ENCODE measurements at places on chromosomes 7 and 10.

DNA sequence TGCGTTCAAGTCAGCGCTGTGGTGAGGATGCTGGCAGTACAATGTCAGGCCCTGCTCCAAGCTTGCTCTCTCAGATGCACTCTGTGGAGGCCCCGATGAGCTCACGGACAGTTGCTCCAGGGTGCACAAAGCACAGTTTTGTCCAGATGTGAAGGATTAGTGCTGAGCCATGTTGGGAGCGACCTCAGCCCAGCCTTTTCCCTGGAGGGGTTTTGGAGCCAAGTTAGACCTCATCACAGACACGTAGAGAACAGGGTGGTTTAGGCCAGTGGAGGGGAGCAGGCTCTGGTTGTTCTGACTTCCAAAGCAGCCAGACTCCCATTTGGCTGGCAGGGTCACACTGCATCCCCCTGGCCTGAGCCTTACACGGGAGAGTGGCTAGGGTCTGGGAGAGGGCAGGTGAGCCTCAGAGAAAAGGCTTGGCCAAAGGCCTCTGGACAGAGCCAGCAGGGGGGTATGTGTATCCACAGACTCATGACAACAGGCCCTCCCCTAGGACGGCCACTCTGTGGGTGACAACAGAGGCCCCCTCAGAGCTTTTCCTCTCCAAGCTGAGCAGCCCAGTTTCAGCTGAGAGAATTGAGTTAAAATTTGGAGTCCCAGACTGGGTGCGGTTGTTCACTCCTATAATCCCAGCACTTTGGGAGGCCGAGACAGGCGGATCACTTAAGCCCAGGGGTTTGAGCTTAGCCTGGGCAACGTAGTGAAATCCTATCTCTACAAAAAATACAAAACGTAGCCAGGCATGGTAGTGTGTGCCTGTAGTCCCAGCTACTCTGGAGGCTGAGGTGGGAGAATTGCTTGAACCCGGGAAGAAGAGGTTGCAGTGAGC lies 4.7 kb downstream of the PLAC9 start:
- no peak for DNase-seq

GRCh38 chr7:81333536-81333935 lies 414.7 kb upstream of the SEMA3C start:
- no peak for DNase-seq

DNA sequence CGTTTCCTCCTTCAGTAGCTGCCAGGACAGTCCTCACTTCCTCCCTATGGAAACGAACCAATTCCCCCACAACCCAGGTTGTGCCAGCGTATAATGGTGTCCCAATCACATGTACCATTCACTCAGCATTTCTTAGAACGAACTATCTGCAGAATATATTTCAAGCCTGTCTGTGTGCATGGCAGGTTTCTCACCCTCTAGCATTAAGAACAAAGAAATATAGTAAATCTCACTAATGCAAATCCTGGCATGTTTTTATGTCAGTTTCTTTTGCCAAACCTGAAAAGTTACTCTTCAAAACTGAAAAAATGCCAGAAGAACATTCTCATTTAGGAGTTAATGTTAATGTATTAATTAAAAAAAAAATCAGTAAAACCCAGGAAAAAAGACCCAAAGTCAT lies 405.9 kb upstream of the KLF6 start:
- no peak for DNase-seq

DNA sequence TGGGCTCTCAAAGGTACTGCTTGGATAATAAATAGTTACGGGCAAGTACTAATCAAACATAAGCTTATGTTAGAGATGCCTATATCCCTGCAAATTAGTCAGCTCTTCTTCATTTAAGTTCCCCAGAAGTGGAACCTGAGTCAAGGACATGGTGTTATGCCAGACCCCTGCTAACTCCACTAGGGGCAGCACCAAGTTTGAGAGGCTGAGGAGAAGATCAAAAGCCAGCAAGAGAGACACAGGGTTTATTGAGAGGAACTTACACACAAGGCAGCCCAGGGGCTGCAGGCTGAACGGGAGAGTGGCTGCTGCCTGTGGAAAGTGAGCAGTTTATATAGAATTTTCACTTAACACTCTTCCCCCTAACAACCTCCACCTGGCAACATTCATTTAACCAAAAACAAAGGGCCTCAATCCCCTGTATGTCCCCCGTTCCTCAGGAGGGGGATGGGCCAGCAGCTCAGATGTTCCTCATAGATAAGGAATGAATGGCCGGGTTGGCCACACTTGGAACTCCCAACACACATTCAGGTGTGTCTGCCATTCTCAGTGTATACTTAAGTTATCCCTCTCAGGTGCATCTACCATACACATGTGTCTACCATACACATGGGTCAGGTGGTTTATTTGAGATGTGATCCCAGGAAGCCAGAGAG lies 62.6 kb upstream of the GHITM start:
- no peak for DNase-seq

DNA sequence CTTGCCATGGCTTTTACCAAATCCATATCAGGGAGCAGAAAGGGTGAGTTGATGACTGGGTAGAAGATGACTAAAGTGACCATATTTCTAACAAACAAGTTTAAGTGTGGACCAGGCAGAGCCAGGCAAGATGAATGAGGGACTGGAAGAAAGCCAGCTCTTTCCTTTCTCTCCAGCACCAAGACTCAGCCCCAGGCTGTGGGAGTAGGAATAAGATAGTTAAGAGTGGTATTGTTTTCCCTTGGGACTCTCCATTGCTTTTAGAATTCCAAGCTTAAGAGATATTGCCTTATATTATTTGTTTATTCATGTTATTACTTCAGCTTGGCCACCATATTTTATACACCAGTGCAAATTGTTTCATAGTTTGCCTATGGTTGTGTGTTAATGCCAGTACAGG lies 28.8 kb upstream of the TSPAN33 start:
- DNase-seq: no peak

DNA sequence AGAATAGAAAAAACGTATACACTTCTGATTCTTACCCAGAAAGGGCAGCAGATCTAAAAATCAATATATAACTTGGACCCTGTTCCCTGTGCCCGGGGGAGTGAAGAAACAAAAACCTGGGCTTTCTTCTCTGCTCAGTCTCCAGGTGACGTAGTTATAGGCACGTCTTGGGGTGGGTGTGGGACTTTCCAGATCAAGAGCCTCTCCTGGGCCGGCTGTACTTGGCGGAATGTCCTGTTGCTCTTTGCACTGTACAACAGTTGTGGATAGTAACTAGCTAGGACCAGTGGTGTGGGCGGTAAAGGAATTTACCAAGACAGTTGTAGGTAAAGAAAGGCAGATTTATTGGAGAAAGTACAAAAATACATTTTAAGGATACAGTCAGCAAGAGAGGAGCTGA lies 40.4 kb upstream of the STEAP4 start:
- peak; percentile 25 for DNase-seq

DNA sequence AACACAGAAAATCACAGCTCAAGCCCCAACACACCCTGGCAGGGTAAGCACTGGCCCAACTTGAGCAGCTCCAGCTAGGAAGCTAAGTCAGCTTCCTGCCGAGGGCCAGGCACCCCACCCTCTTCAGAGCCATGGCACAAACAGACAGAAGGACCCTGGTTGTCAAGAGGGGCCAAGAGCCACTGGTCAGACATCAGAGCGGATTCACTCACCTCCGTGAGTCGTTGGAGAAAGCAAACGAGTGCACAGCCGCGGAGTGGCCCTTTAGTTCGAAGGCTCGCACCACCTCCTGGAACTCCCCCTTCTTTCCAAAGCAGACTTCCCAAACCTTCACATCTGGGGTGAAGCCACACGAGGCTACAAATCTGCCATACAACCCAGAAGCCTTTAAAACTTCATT lies 7.4 kb downstream of the TBL2 start:
- no peak for DNase-seq

GRCh38 chr10:60607372-60607771 lies 170.9 kb upstream of the CDK1 start:
- no peak for DNase-seq

DNA sequence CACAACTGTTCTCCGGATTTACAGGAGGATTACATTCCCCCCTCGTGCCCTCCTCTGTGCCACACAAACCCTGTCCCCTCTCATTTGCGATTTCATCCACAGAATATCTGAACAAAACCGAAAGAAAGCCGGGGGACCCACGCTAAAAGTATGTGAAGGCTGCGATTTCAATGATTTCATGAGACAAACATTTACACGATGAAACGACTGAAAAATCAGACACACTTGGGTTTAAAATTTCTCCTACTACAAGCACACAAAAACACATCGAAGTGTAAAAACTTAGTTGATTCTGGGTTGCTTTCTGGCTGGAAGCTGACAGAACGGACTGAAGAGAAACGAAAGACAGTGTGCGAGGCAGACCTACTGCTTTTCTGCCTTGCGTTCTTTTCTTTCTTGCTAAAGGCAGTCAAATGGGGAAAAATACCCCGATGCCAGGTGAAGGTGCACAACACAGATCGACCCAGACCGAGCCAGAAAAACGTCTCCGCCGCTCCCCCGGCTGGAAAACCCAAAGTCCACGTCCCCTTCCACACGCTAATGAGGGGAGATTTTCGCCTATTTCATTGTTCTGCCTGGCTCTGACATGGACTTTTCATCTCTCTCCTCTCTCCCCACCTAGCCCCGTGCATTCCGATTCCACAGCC lies 1.2 kb downstream of the HIPK2 start:
- peak; percentile 56 for DNase-seq

- DNase-seq: no peak
Measured at GRCh38 chr10:44195112-44196007, 189.5 kb downstream of the CXCL12 start.

GRCh38 chr7:1090686-1091643 lies 3.1 kb downstream of the GPER1 start:
- no peak for DNase-seq

DNA sequence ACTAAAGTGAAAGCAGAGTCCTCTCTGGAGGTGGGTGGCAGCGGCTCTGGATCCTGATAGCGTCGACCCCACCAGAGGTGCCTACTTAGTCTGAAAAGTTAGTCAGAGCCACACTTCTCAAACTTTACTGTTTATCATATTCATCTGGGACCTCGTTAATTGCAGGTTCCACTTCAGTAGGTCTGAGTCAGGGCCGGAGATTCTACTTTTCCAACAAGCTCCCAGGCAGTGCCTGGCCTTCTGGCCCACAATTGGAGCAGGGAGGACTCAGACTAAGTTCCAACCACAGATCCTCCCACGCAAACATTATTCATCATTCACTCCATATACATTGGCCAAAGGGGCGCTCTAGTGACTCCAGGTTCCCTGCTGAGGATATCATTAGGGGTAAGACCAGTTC lies 78.1 kb downstream of the VSTM4 start:
- no peak for DNase-seq

- DNase-seq: no peak
Measured at GRCh38 chr10:61837755-61838171, 63.7 kb upstream of the ARID5B start.

DNA sequence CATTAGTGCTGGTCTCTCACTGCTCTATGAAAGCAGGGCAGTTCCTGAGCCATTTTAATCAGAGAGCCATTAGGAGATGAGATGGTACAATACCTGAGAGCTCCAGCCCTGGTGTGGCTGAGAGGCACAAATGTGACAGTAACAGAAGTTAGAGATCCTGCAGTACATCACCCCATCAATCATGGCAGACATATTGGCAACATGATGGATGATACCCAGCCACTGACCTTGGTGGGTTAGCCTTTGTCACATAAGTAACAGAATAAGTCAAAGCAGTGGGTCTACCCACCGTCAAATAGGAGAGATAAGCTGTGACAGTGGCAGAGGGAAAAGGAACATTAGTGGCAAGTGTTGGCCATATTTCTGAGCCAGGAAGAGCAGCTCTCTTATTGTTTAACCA lies 53.3 kb upstream of the NXPH1 start:
- DNase-seq: no peak

DNA sequence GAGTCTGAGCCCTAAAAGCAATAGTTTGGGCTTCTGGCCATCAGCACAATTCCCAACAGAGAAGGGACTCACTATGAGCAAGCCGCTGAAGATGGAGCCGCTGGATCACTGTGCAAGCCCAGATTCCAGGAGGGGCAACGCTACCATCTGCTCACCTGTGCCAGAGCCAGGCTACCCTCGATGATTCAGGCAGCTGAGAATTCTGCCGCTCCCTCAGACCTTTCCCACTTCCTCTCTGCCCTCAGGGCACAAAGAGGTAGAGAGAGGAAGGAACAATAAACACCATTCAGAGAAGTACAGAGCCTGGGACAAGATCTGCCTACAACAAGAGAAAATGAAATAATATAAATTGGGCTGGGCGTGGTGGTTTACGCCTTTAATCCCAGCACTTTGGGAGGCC lies 98.1 kb downstream of the MYOF start:
- DNase-seq: no peak

DNA sequence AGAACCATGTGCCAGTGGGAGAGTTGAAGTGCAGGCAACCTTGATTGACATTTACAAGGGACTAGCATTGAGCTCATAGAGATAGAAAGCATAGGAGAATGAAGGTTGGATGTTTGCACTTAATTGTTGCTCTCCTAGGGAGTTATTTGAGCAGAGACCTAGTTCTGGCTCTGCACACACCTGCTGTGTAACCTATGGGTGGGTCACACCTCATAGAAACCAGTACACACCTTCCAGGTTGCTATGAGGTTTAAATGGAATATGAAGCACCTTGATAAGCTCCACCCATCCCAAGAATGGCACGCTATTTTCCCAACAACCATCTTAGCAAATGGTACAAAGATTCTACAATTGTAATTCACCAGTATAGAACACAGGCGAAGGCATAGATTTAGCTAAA lies 86.2 kb upstream of the AOAH start:
- no peak for DNase-seq

DNA sequence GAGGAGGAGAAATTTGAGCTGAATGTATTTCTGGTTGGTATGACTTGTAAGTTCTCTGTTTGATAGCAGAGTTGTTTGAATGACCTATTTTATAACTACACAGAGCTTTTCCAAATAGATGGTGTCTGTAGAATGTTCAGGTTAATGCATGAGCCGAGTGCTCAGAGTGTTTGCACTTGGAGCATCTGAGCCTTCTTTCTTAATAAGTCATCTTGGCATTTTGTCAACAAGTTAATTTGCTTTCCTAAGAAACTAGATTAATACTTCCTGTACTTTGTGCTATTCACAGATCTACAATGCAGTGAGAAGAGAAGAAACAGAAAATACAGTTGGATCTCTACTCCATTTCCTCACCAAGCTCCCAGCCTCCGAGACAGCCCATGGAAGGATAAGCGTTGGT lies 138.2 kb downstream of the PLCE1 start:
- DNase-seq: no peak

- DNase-seq: no peak
Measured at GRCh38 chr7:135448753-135449152, 61.1 kb downstream of the CNOT4 start.

DNA sequence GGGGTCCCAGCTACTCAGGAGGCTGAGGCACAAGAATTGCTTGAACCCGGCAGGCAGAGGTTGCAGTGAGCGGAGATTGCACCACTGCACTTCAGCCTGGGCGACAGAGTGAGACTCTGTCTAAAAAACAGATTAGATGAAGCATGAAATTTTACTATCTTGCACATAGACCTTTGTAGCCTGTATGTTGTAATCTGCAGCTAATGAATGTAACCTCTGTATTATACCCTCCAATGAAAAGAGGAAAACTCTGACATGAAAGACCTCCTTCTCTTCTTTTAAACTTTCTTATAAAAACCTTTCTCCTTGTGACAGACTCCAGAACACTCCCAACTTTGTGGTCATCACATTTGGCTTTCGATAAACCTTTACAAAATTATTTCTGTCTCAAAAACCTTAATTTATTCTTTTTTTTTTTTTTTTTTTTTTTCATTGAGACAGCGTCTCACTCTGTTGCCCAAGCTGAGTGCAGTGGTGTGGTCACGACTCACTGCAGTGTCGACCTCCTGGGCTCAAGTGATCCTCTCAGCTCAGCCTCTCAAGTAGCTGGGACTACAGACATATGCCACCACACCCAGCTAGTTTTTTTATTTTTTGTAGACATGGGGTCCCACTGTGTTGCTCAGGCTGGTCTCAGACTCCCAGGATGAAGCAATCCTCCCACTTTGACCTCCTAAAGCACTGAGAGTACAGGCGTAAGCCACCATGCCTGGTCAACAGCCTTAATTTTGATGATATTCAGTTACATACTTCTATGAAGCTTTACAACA lies 97.4 kb downstream of the SVOPL start:
- DNase-seq: no peak

Measured in left lung (tissue), 14 donors.